Activated naive CD4-positive, alpha-beta T cell treated with anti-CD3 and anti-CD28 coated beads, Interleukin-2, amount 50 U/mL, for 72 hours (primary cell): ENCODE measurements at places on chromosomes 6 and 20.

- DNase-seq: no peak
These were observed 28.3 kb downstream of the RSPO4 start for GRCh38 chr20:973785-974194.

GRCh38 chr6:12294851-12295536 is 4.8 kb downstream of the EDN1 start:
- no peak for DNase-seq

GRCh38 chr20:62217913-62218773 is 1.9 kb downstream of the HRH3 start:
- no peak for DNase-seq

GRCh38 chr6:149037051-149037671 is 280.4 kb upstream of the TAB2 start:
- no peak for DNase-seq

- no peak for DNase-seq
These were observed 4.6 kb upstream of the CPXM1 start for GRCh38 chr20:2804852-2805688.

GRCh38 chr6:100897671-100898070 is 16.5 kb upstream of the ASCC3 start:
- no peak for DNase-seq

GRCh38 chr6:121885399-121886152 is 450.1 kb downstream of the GJA1 start:
- DNase-seq: no peak

DNA sequence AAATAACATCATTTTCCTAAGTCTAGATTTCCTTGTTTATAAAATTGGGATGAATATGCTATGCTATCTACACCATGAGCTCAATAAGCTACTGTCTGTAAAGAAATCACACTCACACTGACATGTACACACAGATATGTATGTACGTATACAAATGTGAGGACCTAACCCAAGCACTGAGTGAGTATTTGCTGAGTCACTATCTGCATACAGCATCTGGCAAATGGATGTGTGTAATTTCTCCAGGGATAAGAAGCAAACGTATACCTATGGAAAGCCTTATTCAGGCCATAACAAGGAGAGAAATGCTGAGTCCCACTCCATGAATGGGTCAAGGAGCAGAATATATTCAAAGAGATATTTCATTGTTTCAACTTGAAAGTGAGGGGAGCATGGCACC is 153.9 kb downstream of the LPA start:
- no peak for DNase-seq

DNA sequence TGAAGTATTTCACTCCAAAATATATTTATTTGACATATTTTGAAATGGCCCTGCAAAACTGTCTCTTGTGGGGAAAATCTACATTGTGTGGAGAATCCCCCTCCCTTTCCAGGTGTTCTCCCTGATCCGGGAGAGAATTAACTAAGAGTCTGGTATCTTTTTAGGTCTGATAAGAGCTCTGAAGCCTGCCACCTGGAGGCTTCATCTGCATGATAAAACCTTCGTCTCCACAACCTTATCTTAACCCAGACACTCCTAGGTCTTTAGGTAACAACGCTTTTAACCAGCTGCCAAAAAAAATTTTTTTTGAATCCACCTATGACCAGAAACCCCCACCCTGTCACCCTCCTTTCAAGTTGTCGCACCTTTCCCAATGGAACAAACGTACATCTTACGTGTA is 43.0 kb downstream of the FAM184A start:
- DNase-seq: no peak

DNA sequence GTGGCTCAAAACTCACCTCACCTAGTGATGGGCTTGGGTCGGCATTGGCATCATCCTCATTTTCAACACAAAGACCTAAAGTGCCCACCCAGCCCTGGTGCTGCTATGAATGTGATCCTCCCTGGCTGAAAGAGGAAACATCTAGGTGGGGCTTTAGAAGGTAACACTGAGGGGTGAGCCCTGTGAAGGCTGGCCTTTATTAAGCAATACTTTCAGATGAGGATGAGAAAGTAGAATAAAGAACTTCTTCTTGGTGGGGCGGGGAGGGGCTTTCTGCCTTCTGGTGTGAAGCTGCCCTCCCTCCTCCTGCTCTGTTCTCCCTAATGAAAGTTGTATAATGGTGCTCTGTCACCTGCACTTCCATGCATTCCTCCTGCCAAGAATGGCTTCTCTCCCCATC is 133.0 kb upstream of the TRAF3IP2 start:
- DNase-seq: no peak

DNA sequence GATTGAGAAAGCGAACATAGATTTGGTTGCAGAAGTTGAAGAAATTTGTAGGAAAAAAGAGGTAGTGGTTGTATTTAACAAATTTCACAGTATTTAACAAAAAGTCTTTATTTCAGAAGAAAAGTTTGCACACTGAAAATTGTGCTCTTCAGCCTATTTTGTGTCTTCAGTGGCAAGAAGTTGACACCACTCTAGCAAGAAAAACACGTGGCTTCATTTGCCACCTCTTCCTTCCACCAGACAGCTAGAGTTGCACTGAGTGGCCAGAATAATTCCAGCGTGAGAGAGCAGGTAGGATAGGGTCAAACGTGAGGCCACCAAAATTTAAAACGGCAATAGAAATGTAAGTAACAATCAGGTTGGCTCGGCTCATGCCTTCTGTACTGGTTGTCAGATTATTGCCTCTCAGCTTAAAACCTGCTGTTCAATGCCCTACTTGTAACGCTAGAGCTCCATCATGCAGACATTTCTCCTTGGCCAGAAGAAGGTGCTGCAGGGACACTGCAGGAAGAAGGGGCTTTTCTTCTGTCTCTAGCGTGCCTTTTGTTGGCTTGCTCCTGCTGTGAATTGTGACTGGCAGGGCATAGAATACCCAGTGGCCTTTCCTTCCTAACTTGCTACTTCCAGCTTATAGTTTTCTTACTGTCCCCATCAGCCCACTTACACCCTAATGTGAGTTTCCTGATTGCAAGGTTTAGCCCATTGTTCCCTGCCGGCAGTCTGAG is 12.1 kb downstream of the TRAPPC3L start:
- no peak for DNase-seq

DNA sequence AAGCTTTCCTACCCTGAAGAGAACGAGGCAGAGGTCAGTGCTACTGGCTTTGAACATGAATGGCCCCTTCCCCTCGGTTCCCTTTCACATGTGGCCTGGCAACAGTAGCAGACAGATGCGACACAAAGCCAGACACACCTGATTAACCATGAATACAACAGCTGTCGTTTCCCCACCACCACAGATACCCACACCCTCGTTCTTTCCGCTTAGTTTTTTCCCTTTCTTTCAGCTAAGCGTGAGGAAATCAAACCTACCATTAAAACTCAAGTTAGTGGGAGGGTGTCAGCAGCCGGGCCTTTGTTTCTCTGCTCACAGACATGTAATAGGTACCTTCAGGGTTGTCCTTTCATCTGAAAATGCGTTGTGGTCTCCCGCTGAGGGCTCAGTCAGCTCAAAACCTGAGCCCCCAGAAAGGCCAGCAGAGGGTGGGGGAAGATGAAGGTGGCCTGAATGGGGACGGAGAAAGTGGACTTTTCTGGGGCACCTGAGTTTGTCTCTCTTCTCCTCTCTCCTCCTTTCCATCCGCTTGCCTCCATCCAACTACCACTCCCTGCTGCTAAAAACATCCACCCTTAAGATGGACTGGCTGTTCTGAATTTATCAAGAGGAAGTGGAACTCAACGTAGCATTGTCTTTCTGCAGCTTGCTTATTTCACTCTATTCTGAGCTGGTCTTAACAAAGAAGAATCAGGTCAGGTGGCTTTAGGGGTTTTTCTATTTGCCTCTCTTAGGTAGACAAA is 516.6 kb upstream of the JARID2 start:
- no peak for DNase-seq

- no peak for DNase-seq
These were observed 462 bp upstream of the SLC35B3 start for GRCh38 chr6:8435845-8436168.

- DNase-seq: no peak
These were observed 130.7 kb downstream of the RNASET2 start for GRCh38 chr6:166825553-166826145.

DNA sequence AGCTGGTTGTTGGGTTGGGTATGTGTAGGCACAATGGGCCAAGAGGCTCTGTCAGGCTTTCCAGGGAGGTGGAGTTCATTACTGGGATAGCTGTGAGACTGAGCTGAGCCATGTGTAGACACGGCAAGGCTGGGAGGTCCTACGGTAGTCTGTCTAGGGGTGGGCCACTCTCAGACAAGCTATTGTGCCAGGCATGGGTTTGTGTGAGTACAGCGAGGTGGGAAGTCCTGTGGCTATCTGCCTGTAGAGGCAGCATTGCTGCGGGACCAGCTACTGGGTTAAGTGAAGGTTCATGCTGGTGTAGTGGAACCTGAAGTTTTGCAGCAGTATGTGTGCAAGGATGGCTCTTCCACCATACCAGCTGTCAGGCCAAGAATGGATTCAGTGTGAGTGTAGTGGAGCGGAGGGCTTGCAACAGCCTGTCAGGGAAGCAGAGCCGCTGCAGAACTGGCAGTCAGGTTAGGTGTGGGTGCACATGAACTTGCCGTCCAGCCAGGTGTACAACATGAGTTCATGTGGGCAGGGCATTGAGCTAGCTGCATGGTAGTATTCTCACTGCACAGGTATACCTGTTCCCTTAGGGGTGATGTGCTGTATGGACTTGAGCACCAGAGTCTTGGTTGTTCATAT is 78.0 kb upstream of the CENPW start:
- DNase-seq: no peak

DNA sequence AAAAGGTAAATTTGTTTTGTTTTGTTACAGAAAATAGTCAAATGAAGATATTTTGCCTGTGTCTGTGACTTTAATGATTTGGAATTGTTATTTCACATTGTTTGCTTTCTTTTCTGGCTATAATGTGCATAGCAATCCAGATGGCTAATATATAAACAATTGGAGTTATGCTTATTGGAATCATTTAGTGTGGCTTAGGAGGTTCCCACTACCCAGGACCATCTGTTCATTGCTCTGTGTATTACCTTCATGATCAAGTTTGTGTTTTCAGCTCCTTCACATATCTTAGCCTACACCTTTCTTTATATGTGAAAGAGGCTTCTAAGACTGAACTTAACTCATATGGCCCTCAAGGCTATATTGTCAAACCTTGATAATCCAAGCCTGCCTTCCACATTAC is 232.9 kb downstream of the BCKDHB start:
- DNase-seq: no peak

- DNase-seq: no peak
These were observed 886.7 kb downstream of the TBC1D32 start for GRCh38 chr6:120447605-120448004.

DNA sequence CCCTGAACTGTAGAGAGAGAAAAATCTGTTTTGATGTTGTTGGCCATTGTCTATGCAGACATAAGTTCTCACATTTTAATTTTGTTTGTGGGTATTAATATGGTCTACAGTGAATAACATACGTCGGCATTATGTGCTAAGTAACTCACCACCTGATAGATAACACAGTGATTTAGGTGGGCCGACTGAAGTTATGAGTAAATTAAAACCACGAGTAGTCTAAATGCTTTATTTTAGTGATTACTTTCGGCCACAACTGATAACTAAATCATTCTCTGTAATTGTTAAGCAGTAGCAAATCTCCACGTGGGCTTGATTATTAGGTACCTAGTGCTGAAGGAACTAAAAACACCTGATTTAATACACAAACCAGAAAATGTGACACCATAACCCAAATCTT is 1.1 kb downstream of the DOP1A start:
- no peak for DNase-seq

- no peak for DNase-seq
These were observed 172.5 kb downstream of the FOXA2 start for GRCh38 chr20:22411627-22412450.

DNA sequence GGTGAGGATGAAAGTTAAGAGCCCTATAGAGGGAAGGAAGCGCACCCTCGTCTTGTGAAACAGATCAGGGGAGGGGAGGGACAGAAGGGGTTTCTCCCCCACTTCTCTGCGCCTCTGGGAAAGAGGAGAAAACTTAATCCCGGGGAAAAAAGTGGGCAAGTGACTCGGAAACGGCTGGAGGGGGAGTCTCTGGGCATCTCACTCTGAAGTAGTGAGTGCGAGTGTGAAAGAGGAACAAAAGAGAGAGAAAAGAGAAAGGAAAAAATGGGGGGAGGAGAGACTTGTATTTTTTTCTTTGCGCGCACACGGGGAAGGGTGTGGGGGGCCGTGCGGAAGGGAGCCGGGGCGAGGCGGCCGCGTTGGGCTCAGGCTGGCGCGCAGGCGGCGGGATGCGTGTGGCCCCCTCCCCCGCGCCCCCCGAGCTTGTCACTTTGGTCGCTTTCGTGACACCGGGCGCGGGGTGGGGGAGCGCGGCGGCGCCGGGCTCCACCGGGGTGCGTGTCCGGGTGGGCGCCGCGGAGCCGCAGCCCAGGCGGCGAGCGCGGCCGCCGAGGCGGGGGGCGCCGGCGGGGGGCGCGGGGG is 454 bp downstream of the L3MBTL3 start:
- DNase-seq: no peak

DNA sequence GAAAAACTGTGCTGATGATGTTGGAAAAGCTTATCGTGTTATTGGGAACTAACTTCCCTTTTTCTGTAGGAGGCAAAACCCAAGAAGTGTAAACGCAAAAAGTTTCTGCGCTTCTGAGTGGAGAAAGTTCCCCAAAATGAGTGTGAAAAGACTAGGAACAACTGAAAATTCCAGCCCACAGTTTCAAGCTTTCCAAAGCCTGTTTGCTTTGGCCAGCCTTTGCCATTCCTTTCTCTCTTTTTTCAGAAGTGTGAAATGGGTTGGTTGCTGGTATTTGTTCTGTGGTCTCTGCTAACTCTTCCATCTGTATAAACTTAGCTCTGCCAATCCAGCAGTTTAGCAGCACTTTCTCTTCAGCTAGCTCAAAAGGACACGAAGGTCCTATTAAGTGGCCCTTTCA is 491.3 kb downstream of the MAFB start:
- no peak for DNase-seq

- no peak for DNase-seq
These were observed 96.7 kb downstream of the MAP3K7 start for GRCh38 chr6:90490030-90490716.

DNA sequence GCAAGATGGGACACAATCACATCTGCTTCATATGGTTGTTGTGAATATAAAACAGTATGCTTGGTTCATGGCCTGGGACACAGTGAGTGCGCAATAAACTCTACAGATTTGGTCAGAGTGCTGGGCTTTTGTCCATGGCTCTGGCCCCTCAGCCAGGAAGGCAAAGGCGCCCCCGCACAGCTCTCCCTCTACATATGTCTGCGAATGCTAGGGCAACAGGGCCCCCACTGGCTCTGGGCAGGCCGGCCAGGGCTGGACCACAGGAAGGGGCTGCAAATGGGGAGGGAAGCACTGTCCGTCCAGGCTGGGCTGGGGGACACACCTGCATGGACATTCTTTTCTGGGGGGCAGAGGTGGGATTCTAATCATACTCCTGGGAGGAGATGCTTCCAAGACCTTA is 151.8 kb upstream of the MLN start:
- DNase-seq: no peak

DNA sequence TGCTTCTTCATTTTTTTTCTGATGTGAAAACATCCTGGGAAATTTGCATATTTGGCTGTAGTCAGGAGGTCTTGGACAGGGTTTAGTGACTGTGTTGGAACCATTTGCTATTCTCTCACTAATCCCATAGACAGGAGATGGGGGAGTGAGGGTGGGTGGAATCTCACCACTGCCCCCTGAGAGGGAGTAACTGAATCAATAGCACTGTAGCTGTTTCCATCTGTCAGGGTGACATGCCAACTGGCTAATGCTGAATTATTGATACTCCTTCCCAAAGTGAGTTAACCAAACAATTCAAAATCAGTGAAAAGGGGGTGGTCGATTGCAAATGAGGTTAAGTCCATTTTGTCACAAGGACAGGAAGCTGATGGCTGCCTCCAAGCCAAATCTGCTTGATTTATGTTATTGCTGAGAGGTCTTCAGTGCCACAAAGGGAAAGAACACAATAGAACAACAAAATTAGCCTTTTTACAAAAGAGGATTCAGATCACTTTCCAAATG is 55.1 kb upstream of the B3GAT2 start:
- DNase-seq: no peak
